ENCODE measurements at places on chromosomes 6 and 20.

DNA sequence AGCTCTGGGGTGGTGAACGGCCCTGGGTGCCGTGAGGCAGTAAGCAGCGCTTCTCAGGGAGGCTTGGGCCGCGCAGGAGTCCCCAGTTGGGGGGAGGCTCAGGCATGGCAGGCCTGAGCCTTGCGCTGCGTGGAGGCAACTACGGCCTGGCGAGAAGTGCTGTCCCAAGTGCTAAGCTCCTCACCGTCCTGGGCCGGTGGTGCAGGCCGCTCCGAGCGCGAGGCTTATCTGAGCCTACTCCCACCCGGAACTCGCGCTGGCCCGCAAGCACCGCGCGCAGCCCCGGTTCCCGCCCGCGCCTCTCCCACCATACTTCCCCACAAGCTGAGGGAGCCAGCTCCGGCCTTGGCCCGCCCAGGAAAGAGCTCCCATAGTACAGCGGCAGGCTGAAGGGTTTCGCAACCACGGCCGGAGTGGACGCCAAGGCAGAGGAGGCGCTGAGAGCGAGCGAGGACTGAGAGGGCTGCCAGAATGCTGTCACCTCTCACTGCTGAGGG, 1.8 kb upstream of the WRNIP1 start:
- no peak for DNase-seq

DNA sequence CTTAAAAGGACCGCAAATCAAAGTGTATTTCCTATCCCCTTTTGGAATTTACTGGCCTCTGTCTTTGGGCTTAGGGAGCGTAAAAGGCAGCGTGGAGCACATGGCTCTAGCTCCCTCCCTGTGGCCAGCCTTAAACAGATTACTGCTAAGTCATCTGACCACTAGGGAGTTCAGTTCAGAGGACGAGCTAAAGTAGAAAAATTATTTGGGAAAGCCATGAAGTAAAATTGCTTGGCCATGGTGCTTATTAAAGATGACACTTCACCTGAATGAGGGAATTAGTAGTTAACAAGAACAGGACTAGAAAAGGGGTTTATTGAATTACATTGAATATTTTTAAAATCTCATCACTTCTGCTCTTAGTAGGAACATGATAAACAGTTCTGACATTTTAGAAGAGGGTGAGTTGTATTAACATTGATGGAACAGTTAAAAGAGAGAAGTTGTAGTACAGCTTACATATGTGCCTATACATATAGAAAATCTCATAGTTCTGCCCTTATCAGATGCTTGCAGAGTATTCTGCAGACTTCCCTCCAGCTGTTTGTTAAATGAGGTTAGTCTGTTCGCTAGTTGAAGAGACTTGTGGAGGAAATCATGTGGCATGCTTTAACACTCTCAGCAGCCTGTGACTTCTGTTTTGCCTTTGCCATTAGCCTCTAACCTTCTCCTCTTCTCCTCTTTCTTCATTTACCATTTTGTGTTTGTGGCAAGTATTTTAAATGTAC, 31.2 kb upstream of the MAPK13 start:
- no peak for DNase-seq

GRCh38 chr6:158357570-158358216, 45.4 kb downstream of the TULP4 start:
- DNase-seq: no peak

DNA sequence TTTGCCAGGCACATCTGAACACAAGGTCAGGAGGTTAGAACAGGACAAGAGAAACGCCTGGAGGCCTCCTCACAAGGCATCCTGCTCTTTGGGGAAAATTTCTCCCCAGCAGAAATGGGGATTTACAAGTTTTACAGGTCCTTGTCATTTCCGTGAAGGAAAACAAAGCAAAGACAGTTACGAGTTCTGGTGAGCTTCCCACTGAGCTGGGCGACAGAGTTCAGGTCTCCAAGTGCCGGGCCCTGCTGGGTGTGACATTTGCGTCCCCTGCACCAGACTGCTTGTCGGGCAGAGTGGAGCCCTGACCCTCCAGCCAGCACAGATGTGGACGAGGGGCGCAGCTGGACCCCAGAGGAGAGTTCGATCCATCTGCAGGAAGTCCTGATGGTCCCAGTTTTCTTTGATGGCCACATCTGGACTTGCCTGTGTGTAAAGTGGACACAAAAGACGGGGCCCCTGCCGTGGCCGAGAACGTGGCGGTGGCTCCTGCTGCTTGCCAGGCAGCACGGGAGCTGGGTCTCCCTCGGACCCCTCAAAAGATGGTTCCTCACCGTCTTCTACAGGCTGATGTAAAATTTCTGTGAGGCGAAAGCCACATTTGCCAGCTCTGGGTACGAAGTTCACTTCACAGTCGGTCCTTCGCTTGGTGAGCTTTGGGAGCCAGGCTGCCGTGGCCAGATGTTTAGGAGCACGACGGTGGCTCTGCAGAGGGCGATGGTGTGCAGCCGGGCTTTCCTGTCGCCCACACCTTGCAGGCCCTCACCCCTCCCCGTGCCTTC, 5.2 kb upstream of the ADRM1 start:
- DNase-seq: no peak

DNA sequence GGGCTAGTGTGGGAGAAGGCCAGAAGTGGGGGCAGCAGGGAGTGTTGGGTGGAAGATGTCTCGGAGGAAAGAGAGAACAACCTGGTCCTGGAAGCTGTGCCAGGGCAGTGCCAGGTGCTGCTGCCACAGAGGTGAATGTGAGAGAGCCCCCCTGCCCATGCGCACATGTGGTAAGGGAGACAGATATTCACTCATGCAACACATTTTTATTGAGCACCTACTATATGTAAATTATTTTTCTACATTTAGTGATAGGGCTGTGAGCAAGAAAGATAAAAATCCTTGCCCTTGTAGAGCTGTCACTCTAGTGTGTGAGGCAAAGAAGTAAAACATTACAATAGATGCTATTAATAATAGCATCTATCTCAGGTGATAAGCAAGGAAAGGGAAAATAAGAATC, 471 bp downstream of the CLPSL1 start:
- no peak for DNase-seq

DNA sequence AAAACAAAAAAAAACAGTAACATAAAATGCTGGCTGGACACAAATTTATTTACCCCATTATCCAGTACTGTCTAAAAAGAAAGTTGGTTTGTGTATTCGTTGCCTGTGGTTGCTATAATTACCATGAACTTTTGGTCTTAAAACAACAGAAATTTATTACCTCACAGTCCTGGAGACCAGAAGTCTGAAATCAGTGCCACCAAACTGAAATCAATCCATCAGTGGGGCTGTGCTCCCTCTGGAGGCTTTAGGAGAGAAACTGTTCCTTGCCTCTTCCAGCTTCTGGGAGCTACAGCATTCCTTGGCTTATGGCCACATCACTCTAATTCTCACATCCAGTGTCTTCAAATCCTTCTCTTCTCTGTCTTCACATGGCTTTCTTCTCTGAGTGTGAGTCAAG, 79.4 kb downstream of the SNX5 start:
- DNase-seq: no peak

DNA sequence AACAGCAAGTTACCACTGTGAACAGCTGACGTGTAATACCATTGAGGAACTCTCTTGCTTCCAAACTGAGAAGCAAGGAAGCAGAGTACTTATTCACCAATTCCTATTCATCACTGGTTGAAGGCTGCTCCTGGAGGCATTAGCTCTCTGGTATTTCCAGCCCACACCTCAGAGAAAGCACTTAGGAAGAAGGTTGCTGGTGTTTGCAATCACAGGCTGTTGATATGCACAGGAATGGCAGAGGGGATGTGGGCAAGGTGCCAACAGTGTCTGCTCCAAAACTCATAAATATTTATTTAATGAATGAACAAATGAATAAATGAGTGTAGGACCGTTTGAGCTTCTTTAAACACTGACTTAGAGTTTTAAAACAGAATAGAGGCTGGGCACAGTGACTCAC, 6.9 kb upstream of the RRBP1 start:
- no peak for DNase-seq

- DNase-seq: no peak
Measured at GRCh38 chr20:31615416-31615815, 10.3 kb downstream of the ID1 start.

- DNase-seq: no peak
Measured at GRCh38 chr6:147033267-147033666, 170.9 kb upstream of the STXBP5 start.

DNA sequence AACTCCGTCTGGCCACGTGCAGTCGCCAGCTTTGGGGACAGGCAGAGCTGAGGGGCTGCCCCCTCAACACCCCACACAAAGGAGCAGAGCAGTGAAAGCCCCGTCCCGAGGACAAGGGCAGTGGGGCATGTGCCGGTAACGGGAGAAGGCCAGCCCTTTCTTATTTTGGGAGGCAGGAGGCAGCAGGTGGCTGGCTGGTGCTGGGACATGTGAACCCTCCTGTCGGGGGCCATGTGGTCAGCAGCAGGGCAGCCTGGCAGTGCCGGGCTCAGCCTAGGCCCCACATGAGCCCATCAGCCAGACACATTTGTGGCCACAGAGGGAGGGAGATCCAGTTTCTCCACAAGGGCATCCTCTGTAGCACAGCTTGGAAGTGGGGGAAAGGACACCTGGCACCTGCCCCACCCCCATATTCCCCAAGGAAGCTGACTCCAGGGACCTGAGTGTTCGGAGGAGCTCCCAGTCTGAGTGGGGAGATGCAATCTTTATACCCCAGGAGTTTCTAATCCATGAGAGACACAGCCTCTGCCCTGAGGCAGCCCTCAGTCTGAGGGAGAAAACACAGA, 137.6 kb downstream of the MRPL14 start:
- no peak for DNase-seq

DNA sequence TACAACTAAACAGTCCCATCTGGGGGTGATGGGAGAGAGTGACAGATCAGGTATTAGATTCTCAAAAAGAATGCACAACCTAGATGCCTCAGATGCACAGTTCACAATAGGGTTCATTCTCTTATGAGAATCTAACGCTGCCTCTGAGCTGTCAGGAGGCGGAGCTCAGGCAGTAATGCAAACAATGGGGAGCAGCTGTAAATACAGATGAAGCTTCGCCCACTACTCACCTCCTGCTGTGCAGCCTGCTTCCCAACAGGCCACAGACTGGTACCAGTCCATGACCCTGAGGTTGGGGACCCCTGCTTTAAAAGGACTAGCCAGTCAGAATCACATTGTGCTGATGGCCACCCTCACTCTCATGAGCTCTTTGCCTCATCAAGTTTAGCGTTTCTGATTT, 247.0 kb upstream of the KCNQ5 start:
- DNase-seq: no peak

GRCh38 chr6:167855825-167856425, 29.2 kb downstream of the AFDN start:
- no peak for DNase-seq

DNA sequence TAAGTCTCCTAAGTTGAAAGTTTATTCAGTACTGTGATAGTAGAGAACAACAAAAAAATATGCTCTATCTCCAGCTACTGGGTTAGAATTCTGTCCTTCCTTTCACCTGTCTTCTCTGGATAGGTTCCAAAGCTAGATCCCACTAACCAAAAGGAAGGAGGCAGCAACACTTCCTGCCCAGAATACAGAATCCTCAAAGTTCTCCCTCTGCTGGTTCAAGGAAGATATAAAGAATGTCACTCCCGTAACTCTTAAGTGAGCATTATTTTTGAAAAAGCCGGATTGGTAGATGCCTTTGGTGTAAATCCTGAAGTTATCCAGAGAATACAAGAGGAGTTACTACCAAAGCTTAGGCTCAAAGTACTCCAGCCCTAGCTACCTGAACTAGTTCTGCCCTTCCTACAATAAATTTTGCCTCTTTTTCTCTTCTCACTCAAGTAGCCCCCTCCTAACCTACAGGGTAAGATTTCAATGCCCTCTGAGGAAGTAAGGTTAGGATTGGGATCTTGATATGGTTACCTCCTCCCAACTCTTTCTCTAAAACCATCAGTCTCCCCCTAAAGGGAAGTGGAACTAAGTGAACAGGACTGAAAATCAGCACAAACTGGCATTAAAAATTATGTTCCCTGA, 26.0 kb upstream of the CRIP3 start:
- no peak for DNase-seq

- DNase-seq: no peak
Measured at GRCh38 chr6:160950507-160950906, 41.1 kb upstream of the MAP3K4 start.

- DNase-seq: no peak
Measured at GRCh38 chr6:150088481-150089154, 19.7 kb upstream of the ULBP3 start.

DNA sequence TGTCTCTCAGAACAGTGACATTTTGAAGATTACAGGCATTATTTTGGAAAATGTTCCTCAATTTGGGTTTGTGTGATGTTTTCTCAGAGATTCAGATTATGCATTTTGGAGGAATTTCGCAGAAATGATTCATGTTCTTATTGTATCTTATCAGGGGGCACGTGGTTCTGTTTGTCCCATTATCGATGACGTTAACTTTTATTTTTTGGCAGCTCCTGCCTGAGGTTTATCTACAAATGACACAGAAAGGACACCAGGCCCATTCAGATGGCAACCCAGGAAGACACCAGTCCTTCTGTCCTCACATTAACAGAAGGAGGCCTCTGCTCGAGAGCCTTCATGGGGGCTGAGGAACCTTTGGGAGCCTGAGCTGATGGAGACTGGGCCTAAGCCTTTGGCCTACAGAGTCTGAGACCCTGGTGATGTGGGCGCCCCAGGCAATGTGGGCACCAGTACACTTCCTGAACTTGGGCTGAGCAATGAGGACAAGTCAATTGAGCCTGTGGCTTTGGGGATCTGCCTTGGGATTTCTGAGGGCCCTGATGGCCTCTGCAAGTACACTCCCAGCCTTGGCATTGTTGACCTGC, 41.2 kb upstream of the EZR start:
- DNase-seq: no peak

DNA sequence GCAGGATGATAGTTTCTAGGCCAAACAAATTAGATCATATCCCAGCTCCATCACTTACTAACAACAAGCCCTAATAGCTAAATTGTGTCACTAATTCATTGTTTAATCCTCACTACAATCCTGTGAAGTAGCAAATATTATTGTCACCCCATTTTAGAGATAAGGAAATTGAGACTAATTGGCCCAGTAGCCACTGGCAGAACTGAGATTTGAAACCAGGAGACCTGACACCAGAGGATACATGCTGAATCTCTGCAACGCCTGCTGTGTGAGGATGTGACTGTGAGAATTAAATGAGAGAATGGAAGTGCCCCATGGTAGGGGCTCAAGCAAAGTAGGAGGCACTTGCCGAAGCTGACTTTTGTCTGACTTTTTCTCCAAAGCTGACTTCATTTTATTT, 124.3 kb upstream of the CITED2 start:
- no peak for DNase-seq

DNA sequence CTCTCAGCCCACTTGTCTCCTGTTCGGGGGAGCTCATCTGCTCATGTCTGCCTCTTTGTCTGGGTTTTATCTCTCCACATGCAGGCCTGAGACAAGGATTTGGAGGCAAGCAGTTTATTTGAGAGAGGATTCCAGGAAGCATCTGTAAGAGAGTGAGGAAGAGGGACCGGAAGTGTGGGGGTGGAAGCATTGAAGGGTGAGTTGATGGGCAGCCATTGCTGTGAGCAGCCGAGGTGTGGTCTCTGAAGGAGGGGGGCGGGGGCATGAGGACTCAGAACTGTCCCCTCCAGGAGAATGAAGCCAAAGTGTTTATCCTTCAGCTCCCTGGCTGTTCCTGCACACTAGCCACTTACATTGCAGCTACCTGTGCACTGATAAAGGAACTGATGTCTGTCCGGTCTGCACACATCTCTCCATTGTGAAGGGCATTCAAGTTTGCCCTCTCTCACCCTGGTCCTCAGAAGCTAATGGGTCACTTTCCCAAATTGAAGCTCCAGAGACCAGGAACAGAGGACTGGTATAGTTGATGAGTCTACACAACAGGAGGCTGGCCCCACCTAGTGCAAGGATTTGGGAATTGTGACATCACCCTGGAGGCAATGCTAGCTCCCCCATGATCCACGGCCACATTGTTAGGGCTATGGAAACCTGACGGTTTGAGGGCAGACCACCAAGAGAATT, 100.5 kb upstream of the FOXA2 start:
- DNase-seq: no peak

- DNase-seq: no peak
Measured at GRCh38 chr6:109671733-109672132, 19.3 kb downstream of the AK9 start.

Measured in stimulated activated CD8-positive, alpha-beta memory T cell treated with anti-CD3 and anti-CD28 coated beads, Interleukin-2, amount 100 ng/mL, for 1 hour (primary cell).